ENCODE measurements at places on chromosomes 3 and 15. TPM values are rescaled to one million over a fixed set of nuclear protein-coding genes. Genes with fewer than 3 reads are reported as not detected.
A peak's percentile ranks its signal among the peaks of the same experiment; 100 is the strongest.

Gene POC1A
- total RNA-seq = 33.7 TPM

Gene UBA3
- total RNA-seq = 57.4 TPM

Gene C3orf20
- total RNA-seq = not detected

Gene B3GALNT1
- total RNA-seq = 0.94 TPM

Gene HYAL1
- 9.0 TPM for total RNA-seq

Gene CHST13
- total RNA-seq = 0.22 TPM

Gene LMAN1L
- total RNA-seq = not detected

Gene ZNF80
- total RNA-seq = not detected

Gene MESP2
- 5.4 TPM for total RNA-seq

Gene MBD4
- 28.9 TPM for total RNA-seq

Gene PLSCR5
- total RNA-seq = not detected

Gene CCR1
- total RNA-seq = 0.57 TPM

Gene GOLGA6D
- total RNA-seq = not detected

Gene UBA5
- total RNA-seq = 32.5 TPM

GRCh38 chr15:40282147-40282868 is 556 bp downstream of the ANKRD63 start:
- peak; percentile 60 for DNase-seq

- DNase-seq = peak; percentile 71
Measured at GRCh38 chr15:74783072-74783807, 1.4 kb downstream of the CSK start.

GRCh38 chr3:50325497-50326181 is 2.4 kb downstream of the TUSC2 start:
- no peak for DNase-seq

DNA sequence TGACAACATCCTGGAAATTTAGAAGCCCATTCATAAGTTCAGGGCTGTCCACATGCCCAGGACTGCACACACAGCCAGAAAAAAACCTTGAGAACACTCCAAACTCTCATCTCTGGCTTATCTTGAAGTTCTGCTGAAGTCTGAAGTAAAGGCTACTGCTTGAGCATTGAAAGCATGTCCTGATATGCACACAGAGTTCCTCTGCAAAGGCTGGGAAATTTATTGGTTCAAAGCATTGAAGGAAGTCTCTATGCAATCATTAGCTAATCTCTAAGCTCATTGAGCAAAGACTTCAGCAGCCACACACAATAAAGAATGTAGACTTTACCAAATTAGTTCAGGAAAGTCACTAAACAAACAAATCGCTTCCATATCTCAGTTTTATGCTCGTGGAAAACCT is 162.0 kb upstream of the STT3B start:
- DNase-seq = no peak

GRCh38 chr15:74428442-74428787 is 5.3 kb downstream of the SEMA7A start:
- DNase-seq = no peak

DNA sequence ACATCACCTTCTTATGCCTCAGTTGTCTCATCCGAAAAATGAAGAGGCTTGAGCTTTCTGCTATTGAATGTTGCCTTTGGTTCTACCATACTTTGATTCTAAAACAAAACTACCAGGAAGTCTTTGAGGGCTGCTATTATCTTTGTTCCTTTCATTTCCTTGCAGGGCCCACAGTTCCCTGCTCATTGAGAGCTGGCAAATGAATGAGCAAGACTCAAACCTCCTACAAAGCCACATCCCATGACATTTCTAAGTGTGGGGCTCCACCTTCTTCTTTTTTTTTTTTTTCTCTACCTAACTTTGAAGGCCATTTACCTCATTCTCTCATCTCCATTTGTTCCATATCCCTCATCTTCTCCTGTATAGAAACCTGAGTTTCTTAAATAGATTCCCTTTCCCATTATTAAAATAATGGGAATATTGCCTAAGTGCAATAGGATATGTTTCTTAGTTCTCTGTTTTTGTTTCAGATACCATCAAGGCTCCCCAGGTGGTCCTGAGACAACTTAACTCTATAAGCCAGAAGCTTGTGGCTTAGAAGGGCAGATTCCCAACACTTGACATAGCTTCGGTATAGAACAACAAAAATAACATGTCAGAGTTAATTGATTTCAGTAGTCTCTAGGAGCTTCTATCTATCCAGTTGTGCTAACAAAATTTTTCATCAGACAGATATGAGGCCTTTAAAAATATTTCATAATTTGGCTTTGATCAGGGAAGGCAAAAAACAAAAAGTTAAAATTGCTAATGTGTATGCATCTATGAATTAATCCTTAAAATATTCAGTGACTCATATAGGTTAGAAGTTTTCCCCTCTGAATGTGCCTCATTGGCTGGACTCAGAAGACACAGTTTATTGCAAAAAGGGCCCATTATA is 951.6 kb downstream of the TUSC7 start:
- no peak for DNase-seq

GRCh38 chr3:187957165-187957581 is 196.8 kb upstream of the LPP start:
- DNase-seq = no peak

DNA sequence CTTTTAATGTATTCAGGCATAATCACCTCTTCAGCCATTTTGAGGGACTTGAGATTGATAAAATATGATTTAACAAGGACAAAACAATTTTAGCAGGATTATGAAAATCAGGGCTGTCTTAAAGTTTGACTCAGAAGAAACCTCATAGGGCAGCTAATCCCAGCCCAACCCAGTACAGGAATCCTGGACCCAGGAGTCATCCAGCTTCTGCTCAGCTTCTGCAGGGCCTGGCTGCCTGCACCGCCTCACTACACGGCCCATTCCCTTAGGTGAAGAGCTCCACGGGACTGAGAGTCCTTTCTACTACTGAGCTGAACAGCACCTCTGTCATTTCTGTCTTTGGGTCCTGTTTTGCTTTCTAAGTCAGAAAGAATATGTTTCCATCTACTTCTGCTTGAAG is 37.5 kb downstream of the ARHGAP31 start:
- DNase-seq = no peak

DNA sequence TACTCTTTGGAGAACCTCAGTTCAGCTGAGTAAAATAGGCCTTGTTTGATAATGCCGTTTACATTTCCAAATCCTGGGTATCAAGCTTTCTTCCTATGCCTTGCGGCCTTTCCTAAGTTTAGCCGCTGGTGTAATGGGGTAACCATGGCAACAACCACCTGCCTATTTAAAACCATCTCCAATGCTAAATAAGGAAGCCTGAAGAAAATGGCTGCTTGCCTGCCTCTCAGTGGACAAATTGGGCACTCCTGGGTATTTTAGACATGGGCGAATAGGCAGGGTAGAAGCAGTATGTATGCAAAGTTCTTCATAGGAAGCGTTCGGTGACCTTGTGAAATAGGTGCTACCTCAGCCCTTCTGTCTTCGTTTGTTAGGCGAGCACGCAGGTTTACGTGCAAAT is 122.7 kb downstream of the DGKG start:
- DNase-seq = no peak

DNA sequence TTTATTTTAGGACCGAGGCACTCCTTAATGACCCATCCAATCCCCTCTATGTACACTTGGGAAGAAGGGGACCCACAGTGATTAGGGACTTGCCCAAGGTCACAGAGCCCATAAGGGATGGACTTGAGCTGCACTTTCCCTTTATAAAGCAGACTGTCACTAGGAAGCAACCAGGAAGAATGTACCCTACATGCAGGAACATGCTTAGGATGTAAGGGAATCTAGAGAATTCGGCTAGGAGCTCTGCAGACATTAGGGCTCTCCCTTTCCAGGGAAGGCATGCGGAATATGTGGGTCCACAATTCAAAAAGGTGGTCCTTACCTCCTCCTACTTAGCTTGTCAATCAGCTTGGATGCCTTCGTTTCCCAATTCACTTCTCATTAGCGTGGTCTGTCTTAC is 78.7 kb downstream of the TMEM266 start:
- DNase-seq = no peak

DNA sequence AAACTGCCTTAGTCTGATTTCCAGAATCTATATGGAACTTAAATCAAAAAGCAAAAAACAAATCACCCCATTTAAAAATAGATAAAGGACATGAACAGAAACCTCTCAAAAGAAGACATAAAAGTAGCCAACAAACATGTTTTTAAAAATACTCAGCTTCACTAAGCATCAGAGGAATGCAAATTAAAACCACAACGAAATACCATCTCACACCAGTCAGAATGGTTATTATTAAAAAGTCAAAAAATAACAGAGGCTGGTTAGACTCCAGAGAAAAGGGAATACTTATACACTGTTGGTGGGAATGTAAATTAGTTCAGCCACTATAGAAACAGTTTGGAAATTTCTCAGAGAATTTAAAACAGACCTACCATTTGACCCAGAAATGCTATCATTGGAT is 367.9 kb downstream of the ZIC4 start:
- DNase-seq = no peak

DNA sequence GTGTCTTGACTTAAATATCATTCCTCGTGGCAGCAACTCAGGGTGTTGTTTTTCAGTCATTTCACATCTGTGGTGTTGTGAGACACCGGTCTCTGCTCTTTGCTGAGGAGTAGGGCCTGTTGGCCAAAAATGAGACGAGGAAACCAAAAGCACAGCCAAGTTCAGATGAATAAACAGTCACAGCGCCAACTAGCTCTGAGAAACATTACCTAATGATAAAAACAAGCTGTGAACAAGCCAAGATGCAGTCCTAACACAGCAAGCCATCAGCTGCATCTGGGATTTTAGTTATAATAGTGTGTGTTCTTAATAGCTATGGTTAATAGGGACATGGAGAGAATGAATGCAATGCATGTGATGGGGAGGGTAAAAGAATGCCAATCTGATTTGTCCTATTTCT is 843.4 kb upstream of the DPPA4 start:
- DNase-seq = no peak

GRCh38 chr15:33963831-33964664 is 4.2 kb upstream of the CHRM5 start:
- no peak for DNase-seq

DNA sequence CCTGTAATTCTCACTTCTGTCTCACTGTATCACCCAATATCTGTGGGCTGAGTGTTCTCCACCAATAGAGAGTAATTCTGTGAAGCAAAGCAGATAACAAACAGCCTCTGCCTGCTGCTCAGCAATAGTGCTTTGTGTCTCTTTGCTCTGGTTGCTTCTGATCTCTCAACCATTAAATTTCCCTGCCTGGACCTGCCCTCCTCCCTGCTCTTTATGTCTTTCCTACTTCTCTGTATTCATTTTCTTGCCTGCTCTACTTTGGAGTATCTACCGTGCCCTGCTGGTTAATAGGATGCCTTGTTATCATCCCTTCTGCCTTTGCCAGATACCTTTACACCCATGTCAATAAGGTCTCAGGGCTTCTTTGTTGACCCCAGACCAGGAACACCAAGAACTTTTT is 102.9 kb upstream of the CGNL1 start:
- DNase-seq = no peak

- no peak for DNase-seq
Measured at GRCh38 chr3:17075907-17076306, 191.2 kb downstream of the PLCL2 start.

GRCh38 chr15:67399925-67400324 is 121.0 kb upstream of the C15orf61 start:
- DNase-seq = no peak

GRCh38 chr3:9669720-9670432 is 20.6 kb downstream of the MTMR14 start:
- DNase-seq = no peak

DNA sequence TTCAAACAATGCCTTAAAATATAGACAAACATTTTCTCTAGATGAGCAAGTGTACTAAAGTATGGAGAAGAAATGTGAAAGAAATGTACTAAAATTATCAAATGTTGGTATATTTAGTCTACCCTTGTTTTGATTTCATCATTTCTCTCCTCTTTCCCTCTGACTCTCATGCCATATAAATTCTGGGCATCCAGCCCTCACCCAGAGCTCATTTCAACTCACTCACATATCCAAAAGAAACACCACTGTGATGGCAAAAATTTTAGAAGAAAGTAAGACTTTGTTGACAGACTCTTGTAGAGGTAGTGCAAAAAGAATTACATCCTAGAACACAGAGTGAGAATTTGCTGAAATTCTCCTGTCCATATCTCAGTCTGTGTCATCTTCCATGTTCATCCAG is 377.8 kb upstream of the SUCLG2 start:
- no peak for DNase-seq

DNA sequence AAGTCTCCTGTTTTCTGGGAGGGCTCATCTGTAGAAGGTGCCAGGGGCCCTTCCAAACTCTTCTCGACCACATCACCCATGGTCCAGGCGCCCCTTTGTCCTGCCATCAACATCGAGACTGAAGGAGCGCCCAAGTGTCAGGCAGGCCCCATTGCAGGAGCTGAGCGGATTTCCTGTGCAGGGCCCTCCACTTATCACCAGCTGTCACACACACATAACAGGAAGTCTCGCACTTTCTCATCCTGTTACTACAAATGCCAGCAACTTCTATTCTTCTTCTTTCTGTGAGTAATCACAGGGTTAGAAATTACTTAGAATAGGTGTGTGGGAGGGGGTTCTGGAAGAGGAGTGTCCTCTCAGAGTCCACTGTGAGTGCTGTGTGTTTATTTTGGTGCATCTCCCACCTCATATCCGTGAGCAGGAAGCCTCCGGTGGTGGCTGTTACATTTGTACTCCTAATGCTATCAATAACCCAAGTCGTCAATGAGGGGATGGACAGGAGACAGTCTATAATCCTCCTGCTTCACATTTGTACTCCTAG is at the start of gene KLHL6:
Gene KLHL6 (minus strand): TSS at position 166 of the 541 bp plus-strand sequence. CDS start 53 bp downstream, at position 113.
- DNase-seq = peak; percentile 43

GRCh38 chr3:77506384-77506783 is 466.5 kb downstream of the ROBO2 start:
- DNase-seq = no peak

DNA sequence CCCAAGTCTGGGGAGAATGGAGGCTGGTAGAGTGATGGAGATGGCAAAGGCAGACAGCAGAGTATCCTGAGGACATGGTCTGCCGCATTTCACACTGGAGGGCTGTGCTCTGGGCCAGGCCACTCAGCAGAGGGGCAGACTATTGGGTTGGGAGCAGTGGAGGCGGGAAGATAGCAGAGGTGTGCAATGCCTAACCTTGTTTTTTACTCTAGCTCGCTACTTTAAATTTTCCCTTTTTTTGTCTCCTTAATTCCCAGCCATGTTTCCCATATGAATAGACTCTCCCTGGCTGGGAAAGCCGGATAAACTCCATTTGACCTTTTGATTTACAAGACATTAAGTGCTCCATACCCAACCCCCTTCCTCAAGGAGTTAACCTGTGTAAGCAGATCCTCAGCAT is 33.5 kb upstream of the ST6GAL1 start:
- DNase-seq = no peak

GRCh38 chr15:44394562-44394961 is 32.9 kb upstream of the CTDSPL2 start:
- no peak for DNase-seq

- no peak for DNase-seq
Measured at GRCh38 chr15:68655686-68656437, 77.1 kb downstream of the CORO2B start.

Data from colonic mucosa (tissue), 4 donors.